ENCODE measurements at places on chromosomes 16 and 17. TPM values are rescaled to one million over a fixed set of nuclear protein-coding genes. Genes with fewer than 3 reads are reported as not detected.

- DNase-seq: no peak
These were observed 70.3 kb downstream of the CREBBP start for GRCh38 chr16:3810198-3810664.

- DNase-seq: no peak
These were observed 11.6 kb upstream of the CMIP start for GRCh38 chr16:81432937-81433557.

Gene CCL4L2
- not detected for total RNA-seq

- peak; percentile 55 for DNase-seq
These were observed 1.4 kb upstream of the UNK start for GRCh38 chr17:75783069-75783783.

Gene KCNAB3
- 1.1 TPM for total RNA-seq

- no peak for DNase-seq
These were observed 5.9 kb downstream of the ARSG start for GRCh38 chr17:68297195-68297594.

- no peak for DNase-seq
These were observed 97.4 kb upstream of the CACNG5 start for GRCh38 chr17:66737524-66737923.

Gene ACE
- total RNA-seq: 0.72 TPM

DNA sequence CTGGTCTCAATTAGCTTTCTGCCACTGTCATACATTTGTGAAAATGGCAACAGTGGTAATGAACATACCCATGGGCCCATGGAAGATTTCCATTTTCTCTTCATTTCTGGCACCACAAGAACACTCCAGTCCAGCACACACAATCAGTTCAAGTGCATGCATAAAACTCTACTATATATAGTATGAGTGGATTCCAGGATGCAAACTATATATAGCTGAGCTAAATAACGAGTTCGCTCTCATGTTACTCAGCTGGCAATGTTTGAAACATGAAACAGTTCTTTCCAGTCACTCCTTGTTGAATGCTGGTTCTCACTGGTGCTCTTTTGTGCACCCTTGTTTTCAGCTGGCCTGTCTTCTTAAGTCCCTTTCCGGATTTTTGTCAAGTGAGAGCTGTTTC is 75.2 kb upstream of the DHX40 start:
- no peak for DNase-seq

GRCh38 chr17:76365256-76365903 is 11.7 kb upstream of the PRPSAP1 start:
- no peak for DNase-seq

- no peak for DNase-seq
These were observed 4.7 kb downstream of the ZNF764 start for GRCh38 chr16:30553393-30553899.

DNA sequence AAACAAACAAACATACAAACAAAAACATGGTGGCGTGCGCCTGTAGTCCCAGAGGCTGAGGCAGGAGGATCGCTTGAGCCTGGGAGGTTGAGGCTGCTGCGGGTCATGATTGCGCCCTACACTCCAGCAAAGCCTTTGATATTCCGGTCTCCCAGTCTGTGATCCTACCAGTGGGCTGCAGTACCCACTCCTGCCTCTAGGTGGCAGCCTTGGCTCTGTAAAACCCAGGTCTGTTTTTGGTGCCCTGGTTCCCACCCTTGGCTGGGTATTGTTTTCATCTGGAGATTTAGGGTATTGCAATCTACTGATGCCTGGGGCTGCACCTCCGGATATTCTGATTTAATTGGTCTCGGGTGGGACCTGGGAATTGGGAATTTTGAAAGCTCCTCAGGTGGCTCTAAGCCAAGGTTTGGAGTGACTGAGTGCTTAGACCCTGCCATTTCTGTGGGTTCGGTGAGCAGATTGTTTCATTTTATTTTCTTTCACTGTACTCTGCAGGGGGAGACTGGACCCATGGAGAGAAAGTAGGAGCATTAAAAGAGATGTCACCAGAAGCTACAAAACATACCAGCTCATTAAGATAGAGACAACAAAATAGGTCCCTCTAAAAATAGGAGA is 40.5 kb downstream of the MYH3 start:
- DNase-seq: peak; percentile 63

All from RPMI7951 (cell line).